T-helper 2 cell treated with Interferon-gamma antibody and Interleukin-4, amounts not matched to agents 100 ng/mL and 5 ng/mL, for 36 hours (primary cell): ENCODE measurements at places on chromosomes 13 and 19. TPM values are rescaled to one million over a fixed set of nuclear protein-coding genes. Genes with fewer than 3 reads are reported as not detected.

METTL21C gene
- not detected in 2 replicates for total RNA-seq

ZNF700 gene
- 18.9 and 20.1 TPM in 2 replicates for total RNA-seq

SIGLECL1 gene
- not detected in 2 replicates for total RNA-seq

ZFR2 gene
- total RNA-seq, result 0.25 and 0.30 TPM in 2 replicates

C19orf81 gene
- total RNA-seq, result 0.59 TPM in 1 of 2 replicates, not detected in the other

THAP8 gene
- 4.1 and 4.4 TPM in 2 replicates for total RNA-seq

MATK gene
- 16.4 and 18.8 TPM in 2 replicates for total RNA-seq

LIM2 gene
- 0.18 TPM in 1 of 2 replicates, not detected in the other for total RNA-seq

SULT2B1 gene
- 0.16 TPM in 1 of 2 replicates, not detected in the other for total RNA-seq

PNMA8A gene
- total RNA-seq, result not detected in 2 replicates

EMP3 gene
- total RNA-seq, result 423 and 425 TPM in 2 replicates

CEACAM6 gene
- total RNA-seq, result not detected in 2 replicates

RPS5 gene
- total RNA-seq, result 1,063 and 1,068 TPM in 2 replicates
